ENCODE measurements at places on chromosomes 1 and 21.

- DNase-seq, result no peak
Measured at GRCh38 chr1:213014642-213015041, 1.0 kb downstream of the ANGEL2 start.

DNA sequence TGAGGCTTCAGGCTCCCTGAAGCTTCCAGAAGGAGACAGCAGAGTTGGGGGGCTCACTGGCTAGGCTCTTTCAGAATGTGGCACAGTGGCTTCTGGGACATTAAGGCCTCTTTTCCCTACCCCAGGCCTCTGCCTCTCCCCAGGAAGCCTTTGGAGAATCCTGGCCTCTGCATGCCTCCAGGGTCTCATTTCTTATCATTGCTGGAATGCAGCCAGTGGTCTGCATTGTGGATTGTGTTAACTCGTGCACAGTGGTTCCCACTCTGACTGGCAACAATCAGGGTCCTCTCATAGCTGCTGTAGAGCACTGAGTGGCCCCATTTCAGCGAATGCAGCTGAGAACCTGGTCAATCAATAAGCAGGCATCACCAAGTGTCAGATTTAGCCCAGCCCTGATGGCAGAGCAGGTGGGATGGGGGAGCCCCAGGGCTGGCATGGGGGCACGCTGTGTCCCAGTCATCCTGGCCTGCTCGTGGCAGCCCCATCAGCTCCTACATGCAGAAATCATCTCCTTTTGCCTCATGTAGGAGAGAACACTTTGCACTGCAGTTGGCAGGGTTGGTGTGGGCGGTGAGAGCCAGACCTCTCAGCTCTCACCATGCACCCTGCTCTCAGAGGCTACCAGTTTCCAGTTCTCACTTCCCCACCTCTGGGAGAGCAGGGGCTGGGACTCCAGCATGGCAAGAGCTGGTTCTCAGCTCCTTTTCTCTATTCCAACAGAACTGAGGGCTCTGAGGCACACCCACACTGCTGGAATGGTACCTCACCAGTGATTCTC, 13.4 kb downstream of the ADORA1 start:
- DNase-seq, result no peak

DNA sequence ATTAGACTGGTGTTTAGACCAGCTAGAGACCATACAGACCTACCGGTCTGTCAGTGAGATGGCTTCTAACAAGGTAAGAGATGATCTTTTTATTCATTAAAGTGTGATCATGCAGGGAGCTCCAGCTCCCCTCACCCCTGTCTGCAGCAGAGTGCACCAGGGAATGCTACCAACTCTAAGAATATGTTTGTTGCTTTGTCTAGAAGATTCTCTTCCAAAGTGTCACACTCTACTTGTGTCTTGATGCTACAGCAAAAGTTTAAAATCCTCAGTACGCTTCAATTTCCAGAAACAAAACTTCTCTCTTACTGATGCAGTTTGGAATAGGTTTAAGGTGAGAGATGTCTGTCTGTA, 201.4 kb upstream of the SGIP1 start:
- DNase-seq, result no peak

DNA sequence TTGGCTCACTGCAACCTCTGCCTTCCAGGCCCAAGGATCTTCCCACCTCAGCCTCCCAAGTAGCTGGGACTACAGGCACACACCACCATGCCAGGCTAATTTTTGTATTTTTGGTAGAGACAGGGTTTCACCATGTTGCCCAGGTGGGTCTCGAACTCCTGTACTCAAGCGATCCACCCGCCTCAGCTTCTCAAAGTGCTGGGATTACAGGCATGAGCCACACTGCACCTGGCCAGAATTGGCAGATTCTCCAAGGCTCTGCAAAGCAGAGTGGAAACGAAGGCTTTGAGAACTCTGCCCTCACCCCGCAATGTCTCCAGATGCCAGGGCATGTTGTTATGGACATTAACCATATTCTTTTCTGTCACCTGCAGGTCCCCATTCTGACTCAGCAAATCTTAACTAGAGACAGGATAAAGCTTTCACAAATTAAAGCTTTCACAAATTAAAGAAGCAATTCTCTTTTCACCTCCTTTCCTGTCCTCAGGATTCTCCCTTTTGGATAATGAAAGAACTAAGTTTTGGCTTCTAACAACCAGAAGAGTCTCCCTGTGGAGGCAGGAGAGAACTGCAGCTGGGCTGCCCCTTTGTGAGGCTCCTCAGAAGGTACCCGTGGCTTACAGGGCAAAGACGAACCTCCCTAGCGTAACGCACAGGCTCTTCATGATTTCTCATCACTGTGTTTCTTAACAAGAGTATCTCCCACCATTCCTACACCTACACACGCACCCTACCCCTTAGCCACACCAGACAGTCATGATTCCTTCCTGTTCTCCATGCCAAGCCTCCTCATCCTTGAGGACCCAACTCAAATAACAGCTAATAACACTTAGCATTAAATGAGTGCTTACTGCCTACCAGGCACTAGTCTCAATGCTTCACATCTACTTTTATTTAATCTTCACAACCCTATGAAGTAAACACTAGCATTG, 29.8 kb downstream of the GPA33 start:
- no peak for DNase-seq

DNA sequence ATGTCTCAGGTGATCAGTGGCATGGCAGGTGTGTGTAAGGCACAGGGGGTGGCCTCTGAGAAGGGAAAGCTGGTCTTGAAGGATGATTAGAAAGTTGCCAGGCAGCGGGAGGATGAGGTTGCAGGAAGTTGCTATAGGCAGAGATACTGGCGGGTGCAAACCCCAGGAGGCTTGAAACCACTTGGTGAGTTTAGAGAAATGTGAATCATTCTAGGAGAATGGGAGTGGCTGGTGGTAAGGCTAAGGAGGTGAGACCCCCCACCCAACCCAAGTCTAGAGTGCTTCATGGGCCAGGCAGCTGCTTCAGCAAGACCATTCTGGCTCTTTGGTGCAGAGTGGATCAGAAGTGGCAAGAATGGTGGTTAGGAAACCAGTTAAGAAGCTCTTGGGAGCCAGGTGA, 9.0 kb downstream of the SH2D2A start:
- DNase-seq, result no peak

DNA sequence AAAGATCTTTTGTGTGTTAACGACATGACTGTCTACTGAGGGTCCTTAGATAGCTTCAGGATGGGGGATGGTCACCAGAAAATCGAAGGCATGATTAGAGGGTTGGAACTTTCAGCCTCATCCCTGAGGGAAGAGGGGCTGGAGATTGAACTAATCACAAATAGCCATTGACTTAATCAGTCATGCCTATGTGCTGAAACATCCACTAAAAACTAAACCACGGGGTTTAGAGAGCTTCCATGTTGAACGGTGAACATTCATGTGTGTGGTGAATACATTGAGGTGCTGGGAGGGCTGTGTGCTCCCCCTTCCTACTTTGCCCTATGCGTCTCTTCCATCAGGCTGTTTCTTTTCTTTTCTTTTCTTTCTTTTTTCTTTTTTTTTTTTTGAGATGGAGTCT, 17.0 kb downstream of the RBP7 start:
- no peak for DNase-seq

GRCh38 chr1:29752141-29752540, 515.8 kb downstream of the PTPRU start:
- no peak for DNase-seq
